ENCODE measurements at places on chromosomes 3 and 15.

- no peak for DNase-seq
Observed at GRCh38 chr15:51672913-51673857, 8.1 kb upstream of the SCG3 start.

DNA sequence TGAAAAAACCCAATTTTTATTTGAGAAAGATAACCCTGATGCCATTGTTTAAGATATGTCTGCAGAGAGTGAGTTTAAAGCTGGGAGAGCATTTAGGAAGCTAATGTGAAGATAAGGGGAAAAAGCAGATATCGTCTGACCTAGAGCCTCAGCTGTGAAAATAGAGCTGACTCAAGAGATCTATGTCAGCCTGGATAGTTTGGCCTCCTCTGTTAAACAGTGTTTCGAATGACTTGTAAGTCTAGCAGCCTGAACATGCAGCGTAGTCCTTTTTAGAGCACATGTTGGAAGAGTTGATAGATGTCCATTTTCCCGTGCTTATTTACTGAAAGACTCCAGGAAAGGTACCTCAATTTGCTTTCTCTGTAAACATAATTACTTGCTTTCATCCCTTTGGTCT, 48.1 kb downstream of the ALCAM start:
- DNase-seq: no peak

DNA sequence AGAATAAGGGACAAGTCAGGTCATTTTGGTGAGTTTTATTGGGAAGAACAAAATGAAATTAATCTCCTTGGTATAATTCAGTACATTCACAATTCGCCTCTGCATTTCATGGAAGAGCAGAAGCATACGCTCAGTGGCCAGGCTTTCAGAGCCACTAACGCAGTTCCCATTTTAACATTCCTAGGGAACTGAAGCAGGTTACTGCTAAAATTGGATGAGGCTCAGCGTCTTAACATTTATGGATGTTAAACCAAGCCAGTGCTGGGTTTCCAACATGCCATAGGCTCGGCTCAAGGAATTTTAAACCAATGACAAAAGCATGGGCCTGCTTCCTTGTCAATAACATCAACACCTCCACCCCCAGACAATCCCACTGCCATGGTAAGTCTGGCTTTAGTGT, 172.7 kb upstream of the PRICKLE2 start:
- no peak for DNase-seq

GRCh38 chr3:48215876-48216275, 7.4 kb upstream of the CAMP start:
- DNase-seq: no peak

GRCh38 chr3:44996556-44996969, 20.5 kb downstream of the EXOSC7 start:
- no peak for DNase-seq

DNA sequence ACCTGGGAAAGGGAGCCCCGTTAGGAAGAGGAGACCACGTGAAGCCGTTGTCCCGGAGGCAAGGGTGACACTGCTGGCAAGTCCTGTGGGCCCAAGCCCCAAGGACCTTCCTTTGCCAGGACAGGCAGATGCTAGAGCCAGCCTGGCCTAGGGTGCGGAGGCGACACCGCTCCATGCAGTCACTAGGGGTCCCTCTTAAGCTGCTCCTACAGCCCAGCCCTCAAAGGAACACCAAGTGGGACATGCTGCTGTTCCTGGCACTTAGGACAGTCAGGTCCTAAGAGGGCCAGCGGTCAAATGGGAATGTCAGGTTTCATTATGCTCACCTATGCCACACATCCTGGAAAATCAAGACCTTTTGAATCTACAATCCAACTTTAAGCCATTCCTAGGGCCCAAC, 59.7 kb downstream of the RPN1 start:
- DNase-seq: no peak

DNA sequence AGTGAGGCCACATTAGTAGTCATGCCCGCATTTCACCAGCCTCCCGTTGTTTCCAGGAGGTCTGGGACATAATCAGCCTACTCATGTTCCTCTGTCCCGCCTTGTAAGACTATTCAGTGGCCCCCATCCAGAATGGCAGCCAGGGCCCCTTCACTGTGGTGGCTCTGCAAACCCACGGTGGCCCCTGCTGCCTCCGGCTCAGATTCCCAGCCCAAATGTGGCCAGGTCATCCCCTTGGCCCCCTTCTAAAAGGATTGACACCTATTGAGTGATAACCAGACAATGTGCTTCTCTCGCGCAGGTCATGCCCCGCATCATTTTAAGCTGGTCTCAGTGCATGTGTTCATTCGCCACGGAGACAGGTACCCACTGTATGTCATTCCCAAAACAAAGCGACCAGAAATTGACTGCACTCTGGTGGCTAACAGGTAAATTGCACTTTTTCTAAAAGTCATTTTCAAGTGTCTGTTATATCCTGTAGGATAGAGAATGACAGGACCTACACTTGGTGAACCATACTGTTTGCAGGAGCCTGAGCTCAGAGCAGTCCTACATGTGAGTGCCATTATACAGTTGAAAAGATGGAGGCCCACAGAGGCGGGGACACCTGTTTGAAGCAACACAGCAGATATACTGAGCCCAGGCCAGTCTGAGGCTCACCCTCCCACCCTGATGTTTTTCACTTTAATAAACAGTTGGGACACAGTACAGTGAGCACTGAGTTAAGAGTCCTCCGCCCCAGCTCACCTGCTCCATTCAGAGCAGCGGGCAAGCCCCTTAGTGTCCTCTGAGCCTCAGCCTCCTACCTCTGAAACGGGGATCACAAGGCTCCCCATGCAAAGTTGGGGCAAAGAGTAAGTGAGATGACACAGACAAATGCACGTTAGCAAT, 47.7 kb downstream of the PXYLP1 start:
- DNase-seq: no peak

DNA sequence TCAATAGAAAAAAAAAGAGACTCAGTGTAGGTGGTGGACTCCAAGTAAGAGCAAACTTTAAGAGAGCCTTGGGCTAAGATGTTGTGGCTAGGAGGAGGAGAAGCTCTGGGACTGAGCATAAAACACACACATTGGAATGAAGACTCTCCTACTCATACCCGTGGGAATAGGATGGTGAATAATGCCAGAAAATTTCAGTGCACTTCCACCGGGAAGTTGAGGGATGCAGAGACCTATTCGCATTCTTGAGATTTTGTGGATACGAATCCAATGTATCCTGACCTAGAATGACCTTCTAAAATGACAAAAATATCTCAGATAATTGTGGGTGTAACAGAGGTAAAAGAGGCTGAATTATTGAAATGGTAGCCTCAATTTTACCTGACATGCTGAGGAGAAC, 388.7 kb upstream of the SGO1 start:
- no peak for DNase-seq

DNA sequence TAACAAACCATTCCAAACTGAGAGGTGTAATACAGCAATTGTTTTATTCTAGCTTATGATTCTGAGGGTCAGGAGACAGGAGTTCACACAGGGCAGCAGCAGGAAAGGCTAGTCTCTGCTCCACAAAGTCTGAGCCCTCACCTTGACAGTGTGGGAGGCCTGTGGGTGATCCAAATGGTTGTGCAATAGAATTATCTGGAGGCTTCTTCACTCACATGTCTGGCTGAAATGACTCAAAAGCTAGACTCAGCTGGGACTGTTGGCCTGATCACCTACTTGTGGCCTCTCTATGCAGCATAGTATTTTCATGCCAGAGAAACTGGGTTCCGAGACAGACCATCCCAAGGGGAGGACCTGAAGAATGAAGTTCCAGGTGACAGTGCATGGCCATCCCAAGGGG, 233.9 kb upstream of the UBE2E2 start:
- no peak for DNase-seq

DNA sequence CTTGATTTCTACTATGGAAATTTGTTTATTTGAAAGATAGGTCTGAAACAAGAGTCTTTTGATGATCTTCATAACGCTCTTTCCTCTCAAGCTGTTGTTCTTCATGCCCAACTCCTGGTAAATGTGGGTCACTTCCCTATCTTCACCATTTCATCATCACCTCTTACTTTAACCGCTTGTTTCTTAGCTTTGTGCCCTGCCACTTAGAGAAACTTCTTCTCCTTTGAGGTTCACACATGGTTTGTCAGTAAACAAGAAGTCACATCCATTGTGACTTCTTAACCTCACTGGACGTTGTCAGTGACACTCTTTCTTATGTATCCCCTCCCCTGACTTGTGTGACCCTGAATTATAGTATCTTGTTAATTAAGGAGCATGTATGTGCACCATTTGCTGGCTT, 16.9 kb upstream of the P2RY13 start:
- DNase-seq: no peak
